Femur (tissue), 1 donor: ENCODE measurements at places on chromosomes 4 and X.

GRCh38 chr4:60463857-60464502, 736.1 kb upstream of the ADGRL3 start:
- DNase-seq, result no peak

- no peak for DNase-seq
Measured at GRCh38 chr4:184368290-184368689, 106.1 kb downstream of the IRF2 start.

GRCh38 chr4:183967266-183967665, 62.2 kb downstream of the STOX2 start:
- no peak for DNase-seq

- no peak for DNase-seq
Measured at GRCh38 chr4:126794363-126794762, 838.4 kb upstream of the INTU start.

GRCh38 chr4:186900984-186901383, 177.3 kb upstream of the FAT1 start:
- no peak for DNase-seq

GRCh38 chr4:3399277-3400194, 42.2 kb upstream of the HGFAC start:
- DNase-seq, result no peak

GRCh38 chr4:142703694-142704309, 142.3 kb downstream of the INPP4B start:
- no peak for DNase-seq

GRCh38 chr4:119172223-119172622, 36.6 kb downstream of the MYOZ2 start:
- no peak for DNase-seq

GRCh38 chrX:72079607-72080006, 52.1 kb downstream of the RTL5 start:
- DNase-seq, result peak; percentile 49

- DNase-seq, result no peak
Measured at GRCh38 chr4:147821555-147821954, 89.7 kb downstream of the ARHGAP10 start.

DNA sequence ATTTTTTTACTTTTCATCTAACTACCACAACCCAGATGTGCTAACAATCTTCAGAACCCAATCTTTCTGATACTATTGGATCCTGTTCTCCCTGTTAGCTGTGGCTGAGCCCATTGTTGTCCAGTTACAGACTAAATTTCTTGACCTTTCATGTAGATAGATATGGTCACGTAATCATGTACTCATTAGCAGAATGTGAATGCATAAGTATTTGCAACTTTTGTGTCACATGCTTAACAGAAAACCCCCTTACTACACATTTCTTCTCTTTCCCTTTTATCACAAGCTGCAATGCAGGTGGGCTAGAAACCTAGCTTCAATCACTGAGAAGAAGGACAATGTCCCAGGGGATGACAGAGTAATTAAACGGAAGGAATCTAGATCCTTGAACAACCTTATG, 13.1 kb upstream of the FAM13A start:
- no peak for DNase-seq

DNA sequence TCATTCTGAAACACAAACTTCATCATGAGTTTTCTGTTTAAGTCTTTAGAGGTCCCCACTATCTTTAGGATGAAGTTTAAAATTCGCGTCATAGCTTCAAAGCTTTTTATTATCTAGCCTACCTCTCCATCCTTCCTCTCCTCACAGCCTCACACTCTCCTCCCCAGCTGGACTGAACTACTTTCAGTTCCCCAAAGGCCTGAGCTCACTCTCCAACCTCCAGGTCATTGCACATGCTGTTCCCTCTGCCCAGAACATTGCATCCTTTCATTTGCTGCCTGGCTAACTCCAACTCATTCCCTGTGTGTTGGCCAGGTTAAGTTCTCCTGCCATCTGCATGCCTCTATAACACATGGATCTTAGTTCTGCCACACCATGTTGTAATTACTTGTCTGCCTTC, 2.9 kb upstream of the OTUD5 start:
- no peak for DNase-seq

GRCh38 chr4:125168531-125168930, 146.2 kb upstream of the FAT4 start:
- DNase-seq, result no peak

GRCh38 chrX:13815664-13816063, 1.2 kb downstream of the GPM6B start:
- DNase-seq, result no peak

- DNase-seq, result no peak
Measured at GRCh38 chrX:136273986-136274385, 22.8 kb upstream of the MAP7D3 start.

DNA sequence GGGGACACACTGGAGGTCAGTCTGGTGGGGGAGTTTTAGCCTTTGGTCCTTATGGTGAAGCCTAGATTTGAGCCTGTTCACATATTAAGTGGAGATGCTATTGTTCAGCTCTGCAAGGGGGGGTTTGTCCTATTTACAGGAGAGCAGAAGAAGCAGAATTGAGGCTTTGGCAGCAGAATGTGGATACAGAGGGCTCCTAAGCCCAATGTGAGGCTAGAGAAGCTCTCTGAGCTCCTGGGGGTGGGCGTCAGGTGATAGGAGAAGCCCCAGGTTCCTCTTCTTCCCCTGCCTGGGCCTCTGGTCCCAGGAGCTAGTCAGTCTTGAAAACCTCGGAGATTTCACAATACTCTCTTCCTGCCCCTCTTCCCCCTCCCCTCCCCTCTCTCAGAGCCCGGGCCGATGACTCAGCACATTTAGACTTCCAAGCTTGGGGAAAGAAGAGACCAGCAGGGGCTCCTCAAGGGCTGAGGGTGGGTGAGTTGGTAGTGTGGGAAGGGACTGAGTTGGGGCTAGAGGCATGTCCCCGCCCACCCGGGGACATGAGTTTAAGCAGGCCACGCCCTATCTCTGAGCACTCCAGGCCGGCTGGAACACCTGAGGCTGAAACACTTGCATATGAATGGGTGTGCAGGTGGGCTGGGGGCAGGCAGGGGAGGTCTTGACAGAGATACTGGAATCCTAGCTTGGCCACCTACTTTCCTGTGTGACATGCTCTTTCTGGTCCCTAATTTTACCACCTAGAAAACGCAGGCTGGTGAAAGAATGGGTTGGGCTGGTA, 3.4 kb downstream of the TFE3 start:
- peak; percentile 69 for DNase-seq

DNA sequence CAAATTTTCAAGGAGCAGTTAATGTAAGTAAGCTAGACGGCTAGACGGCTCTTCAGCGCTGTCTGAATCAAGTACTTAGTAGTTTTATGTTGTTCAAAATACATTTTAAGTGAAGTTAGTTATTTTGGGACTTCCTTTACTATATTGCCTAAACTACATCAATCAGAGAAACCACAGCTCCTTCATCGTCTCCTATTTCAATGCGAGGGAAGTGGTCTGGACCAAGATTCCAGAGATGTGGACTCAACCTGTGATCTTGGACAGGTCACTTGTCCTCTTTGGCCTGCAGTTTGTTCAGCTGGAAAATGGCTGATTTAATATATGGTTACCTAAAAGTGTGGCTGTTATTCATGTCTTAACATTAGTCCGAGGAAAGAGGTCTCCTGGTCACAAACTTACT, 10.6 kb downstream of the ING2 start:
- no peak for DNase-seq

GRCh38 chrX:46247456-46247855, 297.8 kb downstream of the ZNF674 start:
- DNase-seq, result no peak
